Endothelial cell (in vitro differentiated cells): ENCODE measurements at places on chromosomes 3 and 15. TPM values are rescaled to one million over a fixed set of nuclear protein-coding genes. Genes with fewer than 3 reads are reported as not detected.

The FGD5 gene
- total RNA-seq = 294 TPM

The SOX2 gene
- 1.4 TPM for total RNA-seq

The CCDC51 gene
- total RNA-seq = 11.8 TPM

The RHOA gene
- 583 TPM for total RNA-seq

The PLAAT1 gene
- 1.7 TPM for total RNA-seq

DNA sequence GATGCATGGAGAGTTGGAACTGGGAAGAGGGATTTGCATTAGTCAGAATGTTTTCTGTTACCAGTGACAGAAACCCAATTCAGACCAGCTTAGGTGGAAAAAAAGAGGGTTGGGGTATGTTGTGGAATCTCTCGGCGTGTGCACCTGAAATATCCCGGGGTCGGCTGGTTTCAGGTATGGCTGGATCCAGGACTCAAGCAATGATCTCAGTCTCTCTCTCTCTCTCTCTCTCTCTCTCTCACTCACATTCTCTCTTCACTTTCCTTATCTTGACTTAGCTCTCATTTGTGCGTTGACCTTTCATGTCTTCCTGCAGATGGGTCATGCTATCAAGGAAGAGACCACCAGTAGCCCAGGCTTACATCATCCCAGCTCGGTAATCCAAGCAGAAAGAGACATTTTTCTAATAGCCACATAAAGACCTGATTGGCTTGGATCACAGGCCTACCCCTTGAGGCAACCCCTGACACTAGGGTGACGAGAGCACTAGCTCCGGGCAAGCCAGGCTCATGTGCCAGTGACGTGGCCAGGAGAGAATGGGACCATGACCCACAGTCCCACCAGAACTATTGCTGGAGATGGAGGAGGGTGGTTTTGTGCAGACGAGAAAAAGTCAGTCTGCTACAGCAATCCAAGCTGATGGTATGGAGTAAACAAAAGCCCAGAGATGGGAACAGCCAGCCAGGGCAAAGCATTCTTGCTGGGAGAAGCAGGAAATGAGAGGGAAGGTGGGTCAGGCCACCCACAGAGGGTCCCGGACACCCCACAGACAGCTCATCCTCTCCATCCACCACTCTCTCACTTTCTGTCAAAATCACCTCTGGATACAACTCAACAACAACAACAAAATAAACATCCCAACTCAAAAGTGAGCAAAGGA lies 91.7 kb downstream of the CHSY1 start:
- no peak overlapping the region for H3K4me3 ChIP-seq
- no peak for DNase-seq
- H3K27ac ChIP-seq = peak overlapping the region; percentile 43
- peaks cover 19% of the 10 kb centered on the region for H3K4me1 ChIP-seq
- H3K27me3 ChIP-seq = peaks cover 9% of the 10 kb centered on the region

GRCh38 chr3:143958966-143959365 lies 12.7 kb upstream of the DIPK2A start:
- DNase-seq = no peak
- H3K4me3 ChIP-seq = no peak overlapping the region
- no peaks in the 10 kb centered on the region for H3K36me3 ChIP-seq
- H3K4me1 ChIP-seq = no peaks in the 10 kb centered on the region
- H3K27me3 ChIP-seq = no peaks in the 10 kb centered on the region

GRCh38 chr3:40162616-40163015 lies 146.9 kb upstream of the EIF1B start:
- peaks cover 20% of the 10 kb centered on the region for H3K36me3 ChIP-seq
- H3K27ac ChIP-seq = no peak overlapping the region
- H3K4me3 ChIP-seq = no peak overlapping the region
- H3K4me1 ChIP-seq = peaks cover 7% of the 10 kb centered on the region
- no peak for DNase-seq

GRCh38 chr3:190261740-190262139 lies 60.5 kb downstream of the CLDN1 start:
- no peaks in the 10 kb centered on the region for H3K36me3 ChIP-seq
- H3K4me3 ChIP-seq = no peak overlapping the region
- DNase-seq = no peak
- H3K27me3 ChIP-seq = no peaks in the 10 kb centered on the region

GRCh38 chr3:23645533-23646183 lies 160.1 kb upstream of the UBE2E1 start:
- H3K27ac ChIP-seq = no peak overlapping the region
- H3K27me3 ChIP-seq = peaks cover 3% of the 10 kb centered on the region
- DNase-seq = no peak

DNA sequence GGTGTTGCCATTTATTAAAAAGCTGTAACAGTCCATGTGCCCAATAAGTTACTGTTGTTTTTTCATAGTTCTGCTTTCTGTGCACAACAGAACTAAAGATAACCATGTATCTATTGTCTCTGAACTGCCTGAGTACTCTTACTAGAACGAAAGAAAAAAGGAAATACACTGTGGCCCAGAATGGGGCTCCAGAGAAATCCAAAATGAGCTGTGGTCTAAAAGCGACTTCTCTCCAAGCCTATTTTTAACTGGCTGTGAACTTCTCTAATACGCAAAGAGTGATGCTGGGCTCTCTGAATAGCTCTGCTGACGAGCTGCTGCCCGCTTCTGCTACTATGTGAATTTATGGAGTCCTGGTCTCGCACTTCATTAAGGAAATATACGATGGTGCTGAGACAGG lies 56.2 kb upstream of the LPP start:
- H3K27ac ChIP-seq = no peak overlapping the region
- H3K27me3 ChIP-seq = no peaks in the 10 kb centered on the region
- no peak for DNase-seq

DNA sequence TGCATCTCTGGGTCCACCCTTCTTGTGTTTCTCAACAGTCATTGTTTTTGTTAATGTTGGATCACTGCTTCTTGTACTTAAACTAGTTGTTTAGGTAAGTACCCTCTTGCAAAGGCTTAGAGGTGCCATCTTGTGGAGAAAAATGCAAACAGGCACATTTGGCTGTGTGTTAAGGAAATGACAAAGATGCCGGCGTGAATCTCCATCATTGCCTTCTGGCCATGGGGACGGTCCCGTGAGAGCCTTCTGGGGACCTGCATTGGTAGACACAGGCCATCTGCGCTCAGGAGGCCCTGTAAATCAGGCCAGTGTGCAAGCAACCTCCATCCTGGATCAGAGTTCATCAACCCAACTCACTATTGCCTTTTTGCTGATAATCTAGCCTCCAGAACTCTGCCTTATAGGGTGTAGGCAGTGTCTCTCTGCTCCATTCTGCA lies 158.6 kb upstream of the NR2E3 start:
- DNase-seq = peak; percentile 37
- no peak overlapping the region for H3K4me3 ChIP-seq
- H3K27me3 ChIP-seq = peaks cover 2% of the 10 kb centered on the region
- no peak overlapping the region for H3K27ac ChIP-seq
- H3K4me1 ChIP-seq = no peaks in the 10 kb centered on the region

- H3K4me1 ChIP-seq = no peaks in the 10 kb centered on the region
- peak; percentile 11 for DNase-seq
- H3K27ac ChIP-seq = no peak overlapping the region
- H3K27me3 ChIP-seq = no peaks in the 10 kb centered on the region
- H3K36me3 ChIP-seq = no peaks in the 10 kb centered on the region
Measured at GRCh38 chr3:63351159-63352007, 73.3 kb downstream of the SYNPR start.

DNA sequence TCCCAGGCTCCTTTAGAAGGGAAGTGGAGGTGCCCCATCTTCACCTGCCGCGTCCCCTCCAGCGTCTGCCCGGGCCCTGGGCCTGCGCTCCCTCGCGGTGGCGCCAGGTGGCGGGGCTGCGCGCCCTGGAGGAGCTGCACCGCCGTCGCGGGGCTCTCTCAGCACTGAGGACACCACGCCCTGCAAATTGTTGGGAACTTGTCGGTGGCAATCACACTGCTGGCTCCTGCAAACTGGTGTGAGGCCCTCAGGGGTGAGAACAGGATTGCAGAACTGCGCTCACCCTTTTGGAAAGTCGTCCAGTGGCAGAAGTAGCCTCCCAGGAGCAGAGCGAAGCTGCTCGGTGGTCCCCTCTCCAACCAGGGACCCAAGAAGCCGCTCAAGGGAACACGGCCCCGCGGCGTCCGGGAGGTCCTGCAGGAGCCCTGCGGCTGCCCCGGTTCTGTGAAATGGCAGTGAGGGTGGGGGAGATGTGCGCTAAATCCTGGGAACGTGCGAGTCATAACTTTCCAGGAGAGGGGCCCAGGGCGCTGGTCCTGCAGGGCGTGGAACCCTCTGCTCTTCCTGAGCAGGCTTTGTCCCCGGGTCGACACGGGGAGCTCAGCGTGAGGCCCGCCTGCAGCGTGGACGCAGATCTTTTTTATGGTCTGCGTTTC lies 995 bp upstream of the LRRK1 start:
- peaks cover 9% of the 10 kb centered on the region for H3K4me1 ChIP-seq
